ENCODE measurements at places on chromosomes 2 and 18.

DNA sequence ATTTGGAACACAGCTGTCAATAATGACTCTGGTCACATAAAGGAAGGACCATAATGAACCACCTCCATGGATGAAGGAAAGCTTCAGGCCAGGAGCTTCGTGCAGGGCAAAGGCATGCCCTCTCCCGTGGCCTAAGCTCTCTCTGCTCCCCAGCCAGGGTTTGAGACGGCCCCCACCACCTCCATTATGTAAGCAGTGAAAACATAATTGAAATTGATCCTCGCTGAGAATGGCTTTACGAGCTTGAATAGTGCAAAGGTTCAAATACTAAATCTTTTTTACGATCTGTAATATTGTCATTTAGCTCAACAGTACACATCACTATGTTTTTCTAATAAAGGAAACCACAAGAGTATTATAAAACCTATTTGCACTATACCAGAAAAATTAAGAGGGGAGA is 5.2 kb upstream of the EDAR start:
- DNase-seq, result no peak

DNA sequence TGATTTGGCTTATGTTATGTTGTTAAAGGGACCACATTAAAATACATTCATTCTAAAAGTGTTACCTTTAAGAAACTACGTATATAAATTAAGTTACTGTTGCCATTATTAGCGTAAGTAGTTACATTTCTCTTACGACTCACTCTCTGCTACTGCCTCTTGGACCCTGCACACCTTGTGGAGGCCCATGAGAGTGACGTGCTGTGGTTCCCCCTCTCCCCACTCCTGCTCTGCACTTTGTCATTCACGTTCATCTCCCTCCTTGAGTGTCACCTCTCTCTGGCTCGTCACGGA is 830 bp upstream of the MERTK start:
- no peak for DNase-seq

DNA sequence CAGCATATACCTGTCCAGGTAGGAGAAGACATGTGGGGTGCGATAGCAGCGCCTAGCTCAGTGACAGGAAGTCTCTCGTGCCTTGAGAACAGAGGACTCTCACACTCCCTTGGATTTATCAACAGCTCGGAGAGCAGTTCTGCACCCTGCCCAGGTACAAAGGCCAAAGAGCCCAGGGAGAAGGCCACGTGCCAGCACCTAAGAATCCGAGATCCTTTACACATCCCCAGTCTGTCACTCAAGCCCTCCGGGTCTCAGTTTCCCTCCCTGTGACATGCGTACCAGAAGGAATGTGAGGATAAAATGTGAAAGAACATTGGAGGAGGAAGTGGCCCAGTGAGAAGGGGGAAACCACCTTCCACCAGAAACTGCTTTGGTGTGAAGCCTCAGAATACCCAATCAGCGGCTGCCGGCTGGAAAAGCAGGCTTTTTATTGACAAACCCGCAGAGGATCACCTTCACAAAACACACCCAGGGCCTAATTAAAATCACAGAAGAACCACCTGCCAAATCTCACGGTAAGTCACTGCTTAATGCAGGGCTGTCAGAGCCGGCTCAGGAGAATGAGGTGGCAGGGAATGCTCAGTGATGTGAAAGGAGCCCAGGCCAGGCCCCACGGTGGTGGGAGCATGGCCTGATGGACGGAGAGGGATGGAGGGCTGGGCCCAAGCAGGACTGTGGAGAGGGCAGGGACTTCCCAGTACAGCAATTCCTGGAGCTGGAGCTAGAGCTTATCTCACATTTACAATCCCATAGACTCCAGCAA is 66.3 kb downstream of the MYO5B start:
- DNase-seq, result no peak

DNA sequence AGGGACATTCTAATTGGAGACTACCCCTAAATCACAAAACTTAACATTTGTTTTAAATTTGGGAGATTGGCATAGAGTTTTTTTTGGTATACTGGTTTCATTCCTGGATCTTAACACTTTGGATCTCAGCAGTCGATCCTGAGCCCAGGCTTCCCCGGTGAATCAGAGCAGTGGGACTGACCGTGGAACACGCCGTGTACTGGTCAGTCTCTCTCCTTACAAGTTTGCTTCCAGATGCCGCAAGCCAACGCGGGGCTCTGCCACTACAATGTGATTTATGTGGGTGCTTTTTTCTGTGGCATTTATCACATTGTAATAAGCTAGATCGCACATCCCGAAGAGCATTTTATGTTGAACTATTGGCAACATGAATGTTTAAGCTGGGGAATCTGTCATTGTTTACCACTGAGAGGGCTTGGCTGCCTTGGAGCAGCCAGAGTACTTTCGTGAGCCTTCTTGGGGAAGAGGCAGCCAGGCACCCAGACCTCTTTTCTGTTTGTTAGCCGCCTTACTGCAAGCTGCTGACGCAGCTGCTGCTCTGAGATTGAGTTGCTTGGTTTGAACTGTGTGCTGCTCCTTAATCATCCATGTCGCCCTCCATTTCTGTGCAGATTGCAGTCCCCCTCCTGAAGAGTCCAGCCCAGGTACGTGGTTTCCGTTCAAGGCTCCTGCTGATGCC is 49.3 kb downstream of the COA5 start:
- no peak for DNase-seq

DNA sequence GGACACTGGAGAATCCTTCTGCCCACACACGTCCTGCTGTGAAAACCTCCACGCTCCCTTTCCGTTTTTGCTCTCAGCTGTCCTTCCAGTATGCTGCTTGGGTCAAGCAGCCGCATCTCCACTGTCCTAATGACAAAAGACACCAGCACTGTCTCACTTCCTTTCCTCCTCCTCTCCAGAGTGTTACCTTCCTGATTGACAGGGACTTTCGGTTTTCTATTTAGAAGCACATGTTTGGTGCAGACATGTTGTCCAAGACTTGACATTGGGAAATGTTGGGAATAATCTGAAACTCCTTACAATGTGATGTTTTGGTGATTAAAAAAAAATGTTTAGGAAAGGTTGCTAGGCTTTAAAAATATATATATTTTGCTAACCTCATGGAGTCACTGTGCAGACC is 226.6 kb downstream of the FAM210A start:
- DNase-seq, result no peak

DNA sequence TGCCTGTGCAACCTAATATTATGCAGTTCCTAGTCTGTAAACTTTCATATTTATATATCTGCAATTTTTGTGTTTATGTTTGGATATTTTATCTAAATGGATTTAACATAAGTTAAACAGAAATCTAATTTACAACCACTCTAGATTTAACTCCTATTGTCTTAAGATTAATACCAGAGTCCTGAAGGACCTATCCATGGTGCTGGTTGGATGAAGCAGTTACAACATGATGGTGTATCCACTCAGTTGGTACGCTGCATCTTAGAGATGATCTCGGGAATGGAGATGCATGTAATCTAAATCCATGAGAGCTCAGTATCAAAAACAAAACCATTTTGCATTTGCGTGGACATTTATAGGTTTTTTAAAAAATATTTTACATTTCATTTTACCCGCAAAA is 745.9 kb upstream of the SLC8A1 start:
- DNase-seq, result no peak

GRCh38 chr2:200469708-200470211 is 40.1 kb downstream of the KCTD18 start:
- DNase-seq, result no peak

DNA sequence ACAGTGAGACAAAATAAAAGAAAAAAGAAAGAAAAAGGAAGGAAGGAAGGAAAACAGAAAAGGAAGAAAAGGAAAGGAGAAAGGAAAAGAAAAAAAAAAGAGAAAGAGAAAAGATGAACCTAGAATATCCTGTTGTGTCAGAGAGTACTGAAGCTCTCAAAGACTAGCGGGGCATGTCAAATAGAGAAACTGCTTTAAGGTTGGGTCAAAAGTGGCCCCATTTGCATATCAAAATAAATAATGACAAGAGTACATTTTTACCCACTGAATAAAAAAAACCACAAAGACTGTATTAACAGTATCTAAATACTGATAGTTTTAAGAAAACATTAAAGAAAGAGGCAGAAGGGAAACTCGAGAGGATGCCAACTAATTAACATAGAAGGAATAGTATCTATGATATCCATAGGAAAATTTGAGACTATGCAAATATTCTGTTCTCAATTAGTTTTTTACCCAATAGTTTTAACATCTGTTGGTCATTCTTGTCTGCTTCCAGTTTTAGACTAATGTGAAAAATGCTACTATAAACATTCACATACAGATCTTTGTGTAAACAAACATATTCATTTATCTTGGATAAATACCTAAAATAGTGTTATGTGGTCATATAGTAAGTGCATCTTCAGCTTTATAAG is 53.2 kb downstream of the SFXN5 start:
- DNase-seq, result no peak

- no peak for DNase-seq
Observed at GRCh38 chr18:21805771-21806366, 65.3 kb downstream of the MIB1 start.

GRCh38 chr18:12726774-12727550 is 24.1 kb downstream of the PSMG2 start:
- DNase-seq, result peak; percentile 86

DNA sequence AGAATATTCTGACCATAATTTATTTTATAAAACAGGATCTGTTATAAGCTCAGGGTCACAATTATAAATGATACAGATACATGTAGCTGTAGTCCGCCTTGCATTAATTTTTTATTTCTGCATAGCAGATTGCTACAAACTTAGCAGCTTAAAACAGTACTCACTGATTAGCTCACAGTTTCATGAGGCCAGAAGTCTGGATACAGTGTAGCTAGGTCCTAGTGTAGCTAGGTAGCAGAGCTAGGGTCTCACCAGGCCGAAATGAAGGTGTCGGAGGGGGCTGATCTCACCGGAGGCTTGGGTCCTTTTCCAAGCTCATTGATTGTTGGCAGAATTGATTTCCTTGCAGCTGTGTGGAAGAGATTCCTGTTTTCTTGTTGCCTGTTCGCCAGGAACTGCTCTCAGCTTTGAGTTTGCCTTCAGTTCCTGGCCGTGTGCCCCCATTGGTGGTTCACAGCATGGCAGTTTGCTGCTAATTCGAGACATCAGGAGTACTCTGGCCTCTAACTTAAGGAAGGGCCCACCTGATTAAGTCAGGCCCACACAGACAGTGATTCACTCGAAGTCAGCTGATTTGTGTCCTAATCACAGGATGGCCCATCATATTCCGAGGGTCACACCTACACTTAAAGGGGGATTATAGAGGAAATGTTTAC is 18.4 kb downstream of the NAPG start:
- no peak for DNase-seq

DNA sequence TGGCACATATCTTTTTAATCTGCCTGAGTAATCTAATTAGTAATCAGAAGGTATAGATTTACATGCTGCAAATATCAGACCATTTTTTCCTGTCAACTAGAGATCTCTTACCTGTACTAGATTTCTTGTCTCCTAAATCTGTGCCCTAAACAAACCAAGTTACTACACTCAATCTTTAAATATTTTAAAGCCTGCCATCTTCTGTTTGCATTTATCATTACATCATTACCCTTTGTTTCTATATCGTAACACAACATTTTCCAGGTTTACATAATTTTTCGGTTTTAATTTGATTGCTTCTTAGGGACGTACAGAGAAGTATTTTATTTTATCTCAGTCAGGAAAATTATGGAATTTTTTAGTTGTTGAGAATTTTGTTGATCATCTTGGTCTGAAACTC is 25.7 kb downstream of the PSMA8 start:
- peak; percentile 32 for DNase-seq

- DNase-seq, result no peak
Observed at GRCh38 chr2:75788902-75789301, 78.2 kb upstream of the GCFC2 start.

GRCh38 chr2:122651780-122652179 is 896.3 kb downstream of the TSN start:
- no peak for DNase-seq

- no peak for DNase-seq
Observed at GRCh38 chr2:188751816-188752215, 222.4 kb upstream of the COL3A1 start.

DNA sequence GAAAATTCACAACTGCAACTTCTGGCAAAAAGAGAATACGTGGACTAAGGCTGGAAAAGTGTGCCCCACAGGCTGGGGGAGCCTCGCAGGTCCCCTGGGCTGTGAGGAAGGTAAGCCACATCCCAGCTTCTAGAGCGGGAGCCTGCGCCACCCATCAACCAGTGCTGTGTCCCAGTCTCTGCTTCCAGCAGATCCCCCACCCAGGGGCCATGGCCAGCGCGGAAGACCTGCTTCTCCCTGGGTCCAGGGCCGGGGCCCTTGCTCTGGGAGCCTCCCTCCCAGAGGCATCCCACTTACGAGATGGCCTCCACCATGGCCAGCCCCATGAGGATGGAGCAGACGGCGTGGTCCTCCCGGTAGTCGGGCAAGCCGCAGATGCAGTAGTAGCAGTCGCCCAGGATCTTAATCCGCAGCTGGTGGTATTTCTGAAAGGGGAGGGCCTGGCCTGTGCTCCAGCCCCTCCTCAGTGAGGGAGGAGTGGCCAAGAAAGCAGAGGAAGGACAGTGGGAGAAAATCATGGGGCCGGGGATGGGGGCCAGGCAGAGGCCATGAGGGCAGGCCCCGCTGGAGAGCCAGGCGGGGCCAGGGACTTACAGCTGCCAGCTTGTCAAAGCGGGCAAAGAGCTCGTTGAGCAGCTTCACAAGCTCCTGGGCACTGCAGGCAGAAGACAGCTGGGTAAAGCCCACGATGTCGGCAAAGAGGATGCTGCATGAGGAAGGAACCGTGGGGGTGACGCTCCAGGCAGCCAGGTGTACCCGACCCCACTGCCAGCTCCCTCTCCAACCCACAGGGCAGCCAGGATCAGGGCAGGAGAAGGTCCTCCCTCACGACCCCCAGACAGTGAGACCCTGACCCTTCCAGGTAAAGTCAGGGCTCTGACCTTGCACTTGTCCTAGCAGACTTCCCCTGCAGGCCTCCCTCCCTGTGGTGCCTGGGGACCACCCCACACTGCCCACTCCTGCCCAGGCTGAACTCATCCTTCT is 48.0 kb downstream of the CENPO start:
- no peak for DNase-seq

GRCh38 chr2:108629417-108629816 is 89.9 kb upstream of the RANBP2 start:
- no peak for DNase-seq
